T-helper 17 cell (primary cell): ENCODE measurements at places on chromosomes 3 and 15.

DNA sequence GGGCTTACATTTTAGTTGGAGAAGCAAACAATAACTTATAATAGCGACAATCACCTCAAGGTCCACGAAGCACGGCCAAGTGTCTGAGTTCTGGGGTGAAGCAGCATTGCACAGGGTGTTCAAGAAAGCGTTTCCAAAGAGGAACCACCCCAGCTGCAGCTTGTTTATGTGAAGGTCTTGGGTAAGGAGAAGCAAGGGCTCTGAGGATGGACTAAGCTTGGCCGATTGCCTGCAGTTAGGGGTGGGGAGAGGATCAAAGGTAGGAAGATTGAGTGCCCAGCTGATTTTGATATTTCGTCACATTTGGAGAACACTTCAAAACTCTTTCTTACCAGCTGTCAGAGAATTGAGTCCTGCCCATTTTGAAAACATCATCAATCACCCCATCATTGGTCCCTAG is 321.6 kb upstream of the DNAJC19 start:
- H3K27me3 ChIP-seq, result no peaks in the 10 kb centered on the region
- H3K27ac ChIP-seq, result no peak overlapping the region
- DNase-seq, result no peak
- no peak overlapping the region for H3K4me3 ChIP-seq

DNA sequence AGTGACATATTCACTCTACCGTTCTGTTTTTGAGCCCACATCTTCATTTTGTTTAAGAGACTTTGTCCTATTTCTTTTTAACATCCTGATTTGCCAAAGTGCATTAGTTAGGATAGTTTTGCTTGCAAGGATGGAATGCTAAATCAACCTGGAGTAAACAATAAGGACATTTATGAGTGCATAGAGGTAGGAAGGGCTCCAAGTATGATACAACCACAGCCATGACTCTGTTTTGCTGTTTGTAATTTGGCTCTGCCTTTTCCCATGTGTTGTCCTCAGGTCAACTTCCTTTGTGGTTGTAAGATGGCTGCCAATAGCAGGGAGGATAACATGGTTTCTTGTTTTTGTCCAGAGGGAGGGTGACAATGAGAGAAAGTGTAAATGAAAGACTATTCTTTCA is 66.4 kb upstream of the GOLIM4 start:
- no peak for DNase-seq
- no peak overlapping the region for H3K27ac ChIP-seq
- peaks cover 7% of the 10 kb centered on the region for H3K27me3 ChIP-seq
- no peak overlapping the region for H3K4me3 ChIP-seq
- H3K36me3 ChIP-seq, result peaks cover 2% of the 10 kb centered on the region

GRCh38 chr3:8851703-8852102 is 82.3 kb upstream of the OXTR start:
- peaks cover 2% of the 10 kb centered on the region for H3K36me3 ChIP-seq
- H3K27me3 ChIP-seq, result no peaks in the 10 kb centered on the region
- no peak overlapping the region for H3K27ac ChIP-seq
- H3K4me1 ChIP-seq, result no peaks in the 10 kb centered on the region
- H3K4me3 ChIP-seq, result no peak overlapping the region

- no peak overlapping the region for H3K4me3 ChIP-seq
- H3K36me3 ChIP-seq, result no peaks in the 10 kb centered on the region
- DNase-seq, result no peak
- H3K4me1 ChIP-seq, result no peaks in the 10 kb centered on the region
- H3K27ac ChIP-seq, result no peak overlapping the region
Measured at GRCh38 chr3:125005676-125006075, 50.1 kb downstream of the HEG1 start.

- no peaks in the 10 kb centered on the region for H3K4me1 ChIP-seq
- no peaks in the 10 kb centered on the region for H3K36me3 ChIP-seq
- DNase-seq, result no peak
- no peak overlapping the region for H3K27ac ChIP-seq
- no peaks in the 10 kb centered on the region for H3K27me3 ChIP-seq
- no peak overlapping the region for H3K4me3 ChIP-seq
Measured at GRCh38 chr3:139975594-139976365, 40.8 kb downstream of the CLSTN2 start.

DNA sequence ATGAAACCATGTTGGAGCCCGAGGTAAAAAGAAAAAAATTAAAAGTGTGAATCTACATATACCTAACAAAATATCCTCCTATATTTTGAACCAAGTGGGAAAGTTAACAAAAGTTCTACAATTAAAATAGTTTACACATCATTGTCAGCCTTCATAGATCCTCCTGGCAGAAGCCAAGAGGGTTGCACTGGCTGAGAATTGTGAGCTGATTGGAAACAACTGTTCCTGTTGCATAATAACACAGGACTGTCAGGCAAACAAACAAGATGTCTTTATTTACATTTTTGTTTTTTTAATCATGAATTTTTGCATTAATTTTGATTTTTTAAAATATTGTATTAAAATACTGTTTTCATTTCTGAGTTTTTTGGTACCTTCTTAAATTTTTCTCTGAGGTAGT is 215.2 kb upstream of the MME start:
- no peak for DNase-seq
- H3K27ac ChIP-seq, result no peak overlapping the region
- no peaks in the 10 kb centered on the region for H3K4me1 ChIP-seq
- H3K4me3 ChIP-seq, result no peak overlapping the region

- DNase-seq, result no peak
- peaks cover 20% of the 10 kb centered on the region for H3K27me3 ChIP-seq
- H3K36me3 ChIP-seq, result peaks cover 3% of the 10 kb centered on the region
- no peaks in the 10 kb centered on the region for H3K4me1 ChIP-seq
- H3K27ac ChIP-seq, result no peak overlapping the region
Measured at GRCh38 chr3:160099834-160100233, 111.2 kb downstream of the IL12A start.

GRCh38 chr3:124631727-124632126 is 98.5 kb upstream of the UMPS start:
- H3K27ac ChIP-seq, result no peak overlapping the region
- H3K4me1 ChIP-seq, result peaks cover 15% of the 10 kb centered on the region
- peaks cover 5% of the 10 kb centered on the region for H3K27me3 ChIP-seq
- no peak overlapping the region for H3K4me3 ChIP-seq
- H3K36me3 ChIP-seq, result peaks cover 13% of the 10 kb centered on the region
- no peak for DNase-seq

GRCh38 chr15:48890375-48890972 is 12.5 kb downstream of the EID1 start:
- no peak overlapping the region for H3K27ac ChIP-seq
- no peak for DNase-seq
- H3K27me3 ChIP-seq, result peaks cover 59% of the 10 kb centered on the region
- H3K36me3 ChIP-seq, result no peaks in the 10 kb centered on the region
- no peak overlapping the region for H3K4me3 ChIP-seq

DNA sequence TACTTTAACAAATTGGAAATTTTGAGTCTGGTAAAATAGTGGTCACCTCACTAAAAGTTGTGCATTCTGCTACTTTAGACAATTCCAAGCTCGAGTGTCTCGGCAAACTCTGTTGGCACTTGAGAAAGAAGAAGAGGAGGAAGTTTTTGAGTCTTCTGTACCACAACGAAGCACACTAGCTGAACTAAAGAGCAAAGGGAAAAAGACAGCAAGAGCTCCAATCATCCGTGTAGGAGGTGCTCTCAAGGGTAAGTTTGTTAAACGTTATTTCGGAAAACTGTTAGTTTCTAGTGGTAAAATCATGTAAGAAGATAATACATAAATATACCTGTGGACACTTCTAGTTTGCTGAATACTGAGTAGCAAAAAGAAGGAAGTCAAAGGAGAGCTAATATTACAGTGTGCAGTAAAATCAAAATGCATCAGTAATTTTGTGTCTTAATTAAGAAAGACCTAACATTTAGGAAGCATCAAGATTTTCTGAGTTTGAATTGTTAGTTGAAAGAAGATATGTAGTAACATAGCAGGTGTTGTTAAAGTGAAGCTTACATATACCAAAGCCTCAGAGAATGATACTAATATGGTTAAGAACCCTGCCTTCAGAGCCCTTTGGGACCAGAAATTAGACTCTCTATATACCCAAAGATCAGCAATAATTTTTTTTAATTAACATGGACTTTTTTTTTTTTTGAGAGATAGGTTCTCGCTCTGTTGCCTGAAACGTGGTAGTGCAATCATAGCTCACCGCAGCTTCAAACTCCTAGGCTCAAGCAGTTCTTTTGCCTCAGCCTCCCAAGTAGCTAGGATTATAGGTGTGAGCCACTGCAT is 23.0 kb downstream of the BUB1B start:
- H3K27me3 ChIP-seq, result no peaks in the 10 kb centered on the region
- peaks cover 2% of the 10 kb centered on the region for H3K36me3 ChIP-seq
- H3K4me1 ChIP-seq, result peaks cover 25% of the 10 kb centered on the region

GRCh38 chr3:41794748-41795589 is 166.9 kb downstream of the ULK4 start:
- DNase-seq, result no peak
- H3K36me3 ChIP-seq, result peaks cover 15% of the 10 kb centered on the region
- H3K27me3 ChIP-seq, result no peaks in the 10 kb centered on the region
- no peak overlapping the region for H3K27ac ChIP-seq

- H3K36me3 ChIP-seq, result no peaks in the 10 kb centered on the region
- H3K4me3 ChIP-seq, result no peak overlapping the region
- no peaks in the 10 kb centered on the region for H3K4me1 ChIP-seq
- no peak overlapping the region for H3K27ac ChIP-seq
- peaks cover 4% of the 10 kb centered on the region for H3K27me3 ChIP-seq
Measured at GRCh38 chr15:95663156-95664100, 667.1 kb upstream of the NR2F2 start.

GRCh38 chr3:133948131-133948810 is 52.6 kb upstream of the RAB6B start:
- no peak overlapping the region for H3K4me3 ChIP-seq
- H3K4me1 ChIP-seq, result peaks cover 10% of the 10 kb centered on the region
- peaks cover 8% of the 10 kb centered on the region for H3K27me3 ChIP-seq
- H3K27ac ChIP-seq, result no peak overlapping the region

DNA sequence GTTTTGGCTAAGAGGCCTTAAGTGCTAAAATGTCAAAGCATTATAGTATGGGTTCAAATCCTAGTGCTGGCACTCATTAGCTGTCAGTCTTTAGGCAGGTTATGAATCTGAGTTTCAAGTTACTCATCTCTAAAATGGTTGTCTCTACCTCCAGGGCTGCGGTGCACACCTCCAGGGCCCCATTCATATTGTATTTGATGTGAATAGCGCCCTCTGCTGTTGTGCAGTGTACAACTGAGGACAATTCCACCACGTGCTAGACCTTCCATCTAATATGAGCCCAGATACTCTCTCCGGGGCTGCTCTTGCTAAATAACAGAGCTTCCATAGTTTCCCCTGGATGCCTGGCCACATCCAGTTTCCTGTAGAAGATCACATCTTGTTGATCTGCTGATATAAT is 54.3 kb downstream of the OXNAD1 start:
- H3K4me1 ChIP-seq, result peaks cover 36% of the 10 kb centered on the region
- H3K36me3 ChIP-seq, result peaks cover 15% of the 10 kb centered on the region
- peak overlapping the region; percentile 96 for H3K27ac ChIP-seq

DNA sequence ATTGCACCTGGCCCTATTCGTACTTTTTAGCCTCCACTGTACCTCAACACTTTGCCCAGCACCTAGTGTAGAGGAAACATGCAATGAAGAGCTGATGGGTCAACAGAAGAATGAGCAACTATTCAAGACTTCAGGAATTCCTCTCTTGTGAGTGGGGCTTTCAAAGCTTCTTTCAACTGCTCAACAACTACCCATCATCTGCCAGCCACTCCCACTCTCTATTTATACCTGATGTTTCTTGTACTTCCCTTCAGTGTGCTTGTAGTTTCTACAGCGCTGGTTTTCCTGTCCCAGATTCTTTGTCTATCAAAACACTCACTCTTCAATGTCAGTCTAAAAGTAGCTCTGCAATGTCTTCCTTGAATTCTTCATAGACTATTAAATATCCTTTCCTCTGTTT is 168.3 kb upstream of the LPP start:
- no peak overlapping the region for H3K27ac ChIP-seq
- H3K36me3 ChIP-seq, result no peaks in the 10 kb centered on the region
- no peak overlapping the region for H3K4me3 ChIP-seq
- H3K27me3 ChIP-seq, result no peaks in the 10 kb centered on the region
- no peak for DNase-seq
- peaks cover 22% of the 10 kb centered on the region for H3K4me1 ChIP-seq

DNA sequence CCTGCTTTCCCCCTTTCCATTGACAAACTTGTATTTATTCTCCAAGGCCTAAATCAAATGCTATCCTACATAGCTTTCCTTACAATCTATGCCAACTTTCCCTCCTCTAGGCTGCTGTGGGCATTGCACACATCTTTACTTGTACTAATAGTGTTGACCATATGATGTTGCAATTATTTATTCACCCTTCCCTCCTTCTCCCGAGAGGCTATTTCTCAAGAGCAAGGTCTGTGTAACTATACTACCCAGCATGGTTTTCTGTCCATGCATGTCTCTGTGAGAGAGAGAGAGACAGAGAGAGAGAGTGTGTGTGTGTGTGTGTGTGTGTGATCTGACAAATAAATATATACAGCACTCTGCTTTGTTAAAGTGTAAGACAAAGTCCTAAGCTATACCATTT is 63.8 kb downstream of the GTPBP8 start:
- H3K36me3 ChIP-seq, result no peaks in the 10 kb centered on the region
- H3K27ac ChIP-seq, result no peak overlapping the region
- no peak overlapping the region for H3K4me3 ChIP-seq
- H3K27me3 ChIP-seq, result no peaks in the 10 kb centered on the region
- H3K4me1 ChIP-seq, result no peaks in the 10 kb centered on the region

DNA sequence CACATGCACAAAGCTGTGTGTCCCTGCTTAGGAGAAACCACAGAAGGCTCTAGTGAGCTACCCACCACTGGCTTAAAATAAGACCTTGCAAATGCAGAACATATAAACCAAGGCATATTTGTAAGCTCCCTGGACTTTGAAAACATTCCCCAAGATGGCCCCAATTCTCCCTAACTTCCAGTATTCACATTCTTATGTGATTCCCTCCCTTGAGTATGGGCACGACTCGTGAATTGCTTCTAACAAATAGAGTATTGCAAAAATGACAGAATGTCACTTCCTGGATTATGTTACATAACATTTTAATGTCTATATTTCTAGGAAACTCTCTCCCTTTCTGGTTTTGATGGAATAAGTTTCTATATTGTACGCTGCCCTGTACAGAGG is 131.8 kb upstream of the MCTP2 start:
- no peak overlapping the region for H3K4me3 ChIP-seq
- no peaks in the 10 kb centered on the region for H3K4me1 ChIP-seq
- no peaks in the 10 kb centered on the region for H3K36me3 ChIP-seq
- no peak overlapping the region for H3K27ac ChIP-seq

DNA sequence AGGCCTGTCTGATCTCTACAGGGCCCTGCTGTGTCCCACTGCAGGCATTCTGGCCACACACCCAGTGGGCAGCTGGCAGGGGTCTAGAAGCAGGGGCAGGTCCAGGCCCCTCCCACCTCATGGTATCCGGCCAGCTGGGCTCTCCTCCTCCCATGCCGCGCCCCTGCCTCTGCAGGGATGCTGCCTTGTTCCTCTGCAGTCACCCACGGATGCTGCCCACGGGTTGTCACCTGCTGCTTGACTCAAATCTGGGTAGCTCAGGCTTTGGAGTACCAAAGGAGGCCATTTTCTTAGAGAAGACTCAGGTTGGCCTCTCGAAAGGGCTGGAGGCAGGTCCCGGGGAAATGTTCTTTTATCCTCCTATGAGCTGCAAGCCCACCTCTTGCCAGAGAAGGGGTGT is 25.0 kb downstream of the EFCAB12 start:
- DNase-seq, result no peak
- no peaks in the 10 kb centered on the region for H3K36me3 ChIP-seq
- H3K4me1 ChIP-seq, result peaks cover 6% of the 10 kb centered on the region

- no peaks in the 10 kb centered on the region for H3K4me1 ChIP-seq
- H3K36me3 ChIP-seq, result no peaks in the 10 kb centered on the region
- no peak overlapping the region for H3K27ac ChIP-seq
- no peak for DNase-seq
- H3K27me3 ChIP-seq, result no peaks in the 10 kb centered on the region
- no peak overlapping the region for H3K4me3 ChIP-seq
Measured at GRCh38 chr3:175193815-175194518, 334.8 kb downstream of the NAALADL2 start.
